Activated naive CD4-positive, alpha-beta T cell treated with anti-CD3 and anti-CD28 coated beads for 36 hours (primary cell): ENCODE measurements at places on chromosomes 7 and 10. TPM values are rescaled to one million over a fixed set of nuclear protein-coding genes. Genes with fewer than 3 reads are reported as not detected.

CDK14 gene
- total RNA-seq: 0.42 TPM

ZFAND2A gene
- total RNA-seq: 19.1 TPM

PITRM1 gene
- total RNA-seq: 74.5 TPM

RBM28 gene
- total RNA-seq: 53.2 TPM

KIAA1217 gene
- total RNA-seq: 0.86 TPM

DNA sequence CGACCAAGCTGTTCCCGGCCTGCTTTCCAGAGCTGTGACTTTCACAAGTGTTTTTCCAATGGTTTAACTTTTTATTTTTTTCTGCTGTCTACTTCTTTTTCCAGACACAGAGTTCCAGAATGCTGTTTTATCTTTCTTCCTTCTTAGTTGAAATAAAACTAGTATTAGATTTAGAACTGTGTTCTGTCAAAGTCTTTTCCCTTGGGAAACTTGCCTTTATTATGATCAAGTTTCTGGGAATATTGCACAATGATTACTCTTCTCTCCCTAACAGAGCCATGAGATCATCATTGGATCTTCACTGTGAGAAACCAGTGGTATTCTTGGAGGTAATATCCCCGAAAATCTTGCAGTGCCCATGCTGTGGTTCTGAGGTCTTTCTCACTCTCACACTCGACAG is 104.9 kb upstream of the KCND2 start:
- no peaks in the 10 kb centered on the region for H3K36me3 ChIP-seq
- no peak overlapping the region for H3K4me3 ChIP-seq
- H3K27me3 ChIP-seq: no peaks in the 10 kb centered on the region
- H3K27ac ChIP-seq: no peak overlapping the region
- H3K4me1 ChIP-seq: no peaks in the 10 kb centered on the region
- DNase-seq: no peak

- H3K36me3 ChIP-seq: no peaks in the 10 kb centered on the region
- H3K4me1 ChIP-seq: no peaks in the 10 kb centered on the region
- no peak overlapping the region for H3K4me3 ChIP-seq
- H3K27ac ChIP-seq: no peak overlapping the region
- no peak for DNase-seq
- H3K27me3 ChIP-seq: no peaks in the 10 kb centered on the region
These were observed 488.8 kb upstream of the MKI67 start for GRCh38 chr10:128614802-128615553.

- H3K4me3 ChIP-seq: no peak overlapping the region
- peaks cover 35% of the 10 kb centered on the region for H3K4me1 ChIP-seq
- H3K27me3 ChIP-seq: peaks cover 5% of the 10 kb centered on the region
- DNase-seq: no peak
These were observed 2.4 kb downstream of the GBF1 start for GRCh38 chr10:102247734-102248133.

DNA sequence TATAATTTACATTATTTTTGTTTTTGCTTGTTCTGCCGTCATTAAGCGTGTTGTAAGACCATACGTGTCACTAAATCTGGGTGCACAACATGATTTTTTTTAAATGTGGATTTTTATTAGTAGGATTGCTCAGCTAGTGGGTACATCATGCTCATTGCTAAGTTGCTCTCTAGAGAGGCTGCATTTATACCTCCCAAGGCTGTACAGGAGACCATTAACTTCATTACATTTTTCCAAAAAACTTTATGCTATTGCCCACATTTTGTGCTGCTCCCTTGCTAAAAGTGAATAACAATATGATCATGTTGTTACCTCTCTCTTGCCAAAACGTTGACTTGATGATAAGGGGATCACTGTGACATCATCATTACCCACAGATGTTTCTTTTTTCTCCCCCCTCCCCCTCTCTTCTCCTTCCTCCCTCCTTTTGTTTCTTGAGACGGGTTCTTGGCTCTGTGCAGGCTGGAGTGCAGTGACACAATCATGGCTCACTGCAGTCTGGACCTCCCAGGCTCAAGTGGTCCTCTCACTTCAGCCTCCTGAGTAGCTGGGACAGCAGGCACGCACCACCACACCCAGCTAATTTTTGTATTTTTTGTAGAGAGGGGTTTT is 65.1 kb downstream of the BMPR1A start:
- no peak overlapping the region for H3K4me3 ChIP-seq
- no peaks in the 10 kb centered on the region for H3K36me3 ChIP-seq
- no peaks in the 10 kb centered on the region for H3K4me1 ChIP-seq
- no peak overlapping the region for H3K27ac ChIP-seq
- H3K27me3 ChIP-seq: no peaks in the 10 kb centered on the region

DNA sequence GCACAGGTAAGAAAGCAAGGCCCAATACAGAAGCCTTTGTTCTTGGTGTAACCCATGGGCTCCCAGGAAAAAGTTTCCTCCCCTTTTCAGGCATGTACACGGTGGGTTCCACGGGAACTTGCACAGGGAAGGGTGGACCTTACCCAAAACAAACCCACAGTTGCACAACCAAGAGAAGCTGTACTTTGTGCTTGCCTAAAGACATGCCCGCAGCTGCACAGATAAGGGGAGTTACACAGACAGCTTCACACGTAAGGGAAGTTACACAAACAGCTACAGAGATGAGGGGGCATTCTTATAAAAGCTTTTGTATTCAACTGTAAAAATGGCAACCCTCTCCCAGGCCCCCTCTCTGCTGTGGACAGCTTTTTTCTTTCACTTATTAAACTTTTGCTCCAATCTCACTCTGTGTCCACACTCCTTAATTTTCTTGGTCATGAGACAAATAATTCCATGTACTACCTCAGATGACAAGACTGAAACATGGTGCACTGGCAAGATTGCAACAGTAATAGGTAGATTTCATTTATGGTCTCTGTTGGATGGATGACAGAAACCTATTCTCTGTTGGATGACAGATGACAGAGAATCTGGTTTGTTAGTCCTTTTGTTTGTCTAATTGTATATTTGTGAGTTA is 72.9 kb downstream of the ATE1 start:
- no peaks in the 10 kb centered on the region for H3K27me3 ChIP-seq
- no peak for DNase-seq
- H3K27ac ChIP-seq: no peak overlapping the region
- no peaks in the 10 kb centered on the region for H3K4me1 ChIP-seq

DNA sequence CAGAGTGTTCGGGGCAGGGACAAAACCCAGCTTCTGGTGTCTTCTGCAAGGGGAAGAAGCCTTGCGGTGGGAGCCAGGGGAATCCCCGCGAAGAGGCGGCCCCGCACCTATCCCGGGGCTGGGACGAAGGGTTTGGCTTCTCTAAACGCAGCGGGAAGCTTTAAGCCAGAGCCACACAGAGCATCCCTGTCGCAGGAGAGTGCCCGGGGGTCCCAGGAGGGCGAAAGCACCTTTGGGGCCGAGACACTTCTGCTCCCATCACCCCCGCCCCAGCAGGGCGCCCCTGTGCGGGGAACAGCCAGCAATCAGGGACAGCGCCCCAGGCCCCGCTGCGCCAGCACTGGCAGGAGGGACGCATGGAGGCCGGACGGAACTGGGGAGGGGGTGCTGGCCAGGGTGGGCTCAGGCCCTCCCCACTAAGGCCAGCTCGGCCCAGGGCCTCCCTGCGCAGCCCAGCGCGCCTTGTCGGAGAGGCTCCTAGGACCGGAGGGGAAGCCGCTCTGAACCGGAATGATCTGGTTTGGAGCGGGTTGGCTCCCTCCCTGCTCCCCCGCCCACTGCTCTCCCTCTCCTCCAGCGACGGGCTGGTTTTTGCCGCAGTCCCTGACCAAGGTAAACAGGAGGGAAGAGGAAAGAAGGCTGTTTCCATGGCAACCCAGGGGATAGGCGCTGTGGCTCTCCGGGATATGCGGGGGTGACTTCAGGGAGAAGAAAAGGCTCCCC is 63.9 kb downstream of the TMEM209 start:
- H3K4me1 ChIP-seq: peaks cover 9% of the 10 kb centered on the region

- peaks cover 11% of the 10 kb centered on the region for H3K4me1 ChIP-seq
- no peaks in the 10 kb centered on the region for H3K27me3 ChIP-seq
- H3K27ac ChIP-seq: no peak overlapping the region
- H3K36me3 ChIP-seq: peaks cover 11% of the 10 kb centered on the region
- no peak overlapping the region for H3K4me3 ChIP-seq
- DNase-seq: no peak
These were observed 10.8 kb downstream of the TOMM7 start for GRCh38 chr7:22811746-22812280.

- H3K27ac ChIP-seq: no peak overlapping the region
- no peaks in the 10 kb centered on the region for H3K4me1 ChIP-seq
- no peaks in the 10 kb centered on the region for H3K36me3 ChIP-seq
- no peak for DNase-seq
These were observed 31.9 kb downstream of the BEND7 start for GRCh38 chr10:13496931-13497330.

DNA sequence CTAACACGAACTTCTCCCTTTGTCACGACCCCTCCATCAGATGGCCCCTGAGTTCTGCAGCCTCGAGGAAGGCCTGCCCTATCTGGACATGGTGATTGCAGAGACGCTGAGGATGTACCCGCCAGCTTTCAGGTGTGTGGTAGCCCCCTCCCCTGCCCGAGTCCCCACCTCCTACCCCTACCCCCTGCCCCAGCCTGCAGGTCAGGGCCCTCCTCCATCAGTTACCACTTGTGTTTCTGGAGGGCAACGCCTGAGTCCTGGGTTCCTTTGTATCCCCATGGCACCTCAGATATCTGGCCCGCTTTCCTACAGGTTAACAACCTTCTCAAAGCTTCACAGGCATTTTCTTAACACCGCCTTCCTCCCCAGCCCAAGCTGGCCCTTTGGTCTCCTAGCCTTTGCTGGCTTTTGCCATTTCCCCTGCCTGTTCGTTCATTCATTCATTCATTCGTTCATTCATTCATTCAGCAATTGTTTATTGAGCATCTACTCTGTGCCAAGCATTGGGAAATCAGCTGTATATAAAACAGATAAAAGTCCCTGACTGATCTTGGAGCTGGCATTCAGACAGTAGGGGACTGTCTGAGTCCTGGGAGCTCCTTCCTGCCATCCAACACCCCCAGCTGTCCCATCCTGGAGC is 55.6 kb downstream of the PARP12 start:
- no peaks in the 10 kb centered on the region for H3K36me3 ChIP-seq
- H3K27me3 ChIP-seq: no peaks in the 10 kb centered on the region
- no peaks in the 10 kb centered on the region for H3K4me1 ChIP-seq
- DNase-seq: no peak

DNA sequence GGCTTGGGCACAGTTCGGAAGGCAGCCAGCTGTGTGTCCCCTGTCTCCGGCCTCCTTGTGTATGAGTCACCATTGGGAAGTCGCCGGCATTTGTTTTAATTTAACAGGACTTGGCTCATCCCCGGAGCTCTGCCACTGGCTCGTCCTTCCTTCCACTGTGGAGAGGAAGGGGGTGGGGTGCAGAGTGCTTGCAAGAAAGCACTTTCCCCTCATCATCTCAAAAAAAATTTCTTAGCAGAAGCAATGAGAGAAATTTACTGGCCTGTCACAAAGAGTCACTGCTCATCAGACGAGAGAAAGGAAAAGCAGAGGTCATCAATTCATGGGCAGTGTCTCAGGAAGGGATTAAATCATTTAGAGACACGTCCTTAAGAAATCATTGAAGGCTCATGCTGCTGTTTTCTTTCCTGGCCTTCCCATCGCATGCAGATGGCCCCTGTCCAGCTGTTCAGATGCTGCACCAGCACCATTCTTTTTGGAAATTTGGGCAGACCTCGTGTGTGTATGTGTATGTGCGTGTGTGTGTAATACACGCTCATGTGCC is 93.3 kb downstream of the BMS1 start:
- H3K4me3 ChIP-seq: no peak overlapping the region
- H3K27ac ChIP-seq: no peak overlapping the region
- DNase-seq: no peak

DNA sequence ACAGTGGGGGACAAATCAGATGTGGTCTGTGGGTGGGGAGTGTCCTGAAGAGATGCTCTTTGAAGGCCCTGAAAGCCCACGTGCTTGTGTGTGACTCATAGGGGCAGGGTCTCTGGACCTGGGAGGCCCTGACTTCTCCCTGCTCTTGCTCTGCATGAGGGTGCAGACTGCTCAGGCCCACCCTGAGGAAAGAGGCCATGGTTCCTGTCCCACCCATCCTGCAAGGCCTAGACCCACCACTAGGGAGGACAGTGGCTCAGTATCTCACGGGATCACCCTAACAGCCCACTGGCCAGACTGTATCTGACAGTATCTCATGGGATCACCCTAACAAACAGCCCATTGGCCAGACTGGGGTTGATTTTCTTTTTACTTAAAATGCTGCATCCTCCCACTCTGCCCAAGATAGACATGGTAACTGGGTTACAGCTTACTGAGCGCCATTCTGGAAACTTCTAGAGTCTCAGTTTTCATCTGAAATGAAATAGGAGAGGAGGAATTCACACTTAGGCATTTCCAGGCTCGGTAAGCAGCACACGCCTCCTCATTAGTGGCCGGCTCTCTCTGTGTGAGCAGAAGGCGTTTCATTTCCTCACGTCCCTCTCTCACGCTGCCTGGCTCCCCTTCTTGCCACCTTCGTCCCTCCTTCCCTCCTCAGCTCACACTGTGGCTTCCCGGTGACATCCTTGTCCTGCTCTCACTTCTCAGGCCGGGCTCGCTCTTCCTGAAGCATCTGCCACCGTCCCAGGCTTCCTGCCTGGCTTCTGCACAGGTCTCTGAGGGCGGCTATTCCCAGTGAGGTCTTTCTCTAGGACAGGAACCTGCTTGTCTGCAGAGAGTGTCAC is 242.6 kb downstream of the GLRX3 start:
- no peak overlapping the region for H3K27ac ChIP-seq
- no peaks in the 10 kb centered on the region for H3K36me3 ChIP-seq
- peaks cover 3% of the 10 kb centered on the region for H3K27me3 ChIP-seq
- no peaks in the 10 kb centered on the region for H3K4me1 ChIP-seq
- DNase-seq: no peak

DNA sequence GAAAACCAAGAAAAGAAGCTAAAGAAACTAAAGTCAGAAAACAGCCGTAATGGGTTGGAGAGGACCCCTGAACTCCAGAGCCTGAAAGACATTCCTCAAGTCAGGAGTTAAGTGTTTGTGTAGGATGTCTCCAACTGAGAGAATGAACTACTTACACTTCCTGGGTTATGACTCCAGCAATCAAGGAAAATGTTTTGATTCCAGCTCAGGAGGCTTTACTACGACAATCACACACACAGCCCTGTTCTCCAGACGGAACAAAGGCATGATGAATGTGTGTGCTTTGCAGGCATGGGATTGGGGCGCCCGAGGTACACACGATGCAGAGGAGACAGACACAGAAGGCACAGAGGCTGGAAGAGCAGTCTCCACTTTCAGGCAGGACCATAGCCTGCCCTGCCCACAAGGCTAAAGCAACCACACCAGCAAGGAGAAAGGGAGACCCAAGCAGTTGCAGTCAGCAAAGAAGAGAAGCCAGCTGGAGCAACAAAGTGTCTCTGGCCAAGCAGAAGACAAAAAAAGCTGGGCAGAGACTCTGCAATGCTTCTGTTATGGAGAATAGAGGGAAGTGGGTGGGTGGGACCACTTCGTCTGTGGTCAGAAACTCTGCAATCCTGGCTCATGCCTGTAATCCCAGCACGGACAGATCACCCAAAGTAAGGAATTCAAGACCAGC is 89.1 kb downstream of the GRB10 start:
- no peak overlapping the region for H3K4me3 ChIP-seq
- H3K4me1 ChIP-seq: peaks cover 3% of the 10 kb centered on the region
- no peak overlapping the region for H3K27ac ChIP-seq

DNA sequence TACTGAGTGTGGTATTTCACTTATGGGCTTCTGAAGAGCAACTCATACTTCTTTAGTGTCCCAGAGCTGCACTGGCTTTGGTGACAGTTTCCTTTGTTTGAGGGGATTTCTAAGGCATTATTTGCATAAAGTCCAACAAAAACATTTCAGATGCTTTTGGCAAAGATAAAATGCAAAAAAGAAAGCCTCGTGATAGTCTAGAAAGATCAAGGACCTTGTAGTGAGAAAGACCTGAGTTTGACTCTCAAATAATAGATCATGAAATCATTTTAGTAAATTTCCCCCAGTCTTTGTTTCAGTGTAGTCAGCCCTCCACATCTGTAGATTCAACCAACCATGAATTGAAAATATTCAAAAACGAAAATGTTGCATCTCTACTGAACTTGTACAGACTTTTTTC is 107.4 kb downstream of the EEPD1 start:
- peaks cover 17% of the 10 kb centered on the region for H3K4me1 ChIP-seq
- no peak overlapping the region for H3K27ac ChIP-seq
- no peak overlapping the region for H3K4me3 ChIP-seq
